ENCODE measurements at places on chromosomes 2 and 18.

DNA sequence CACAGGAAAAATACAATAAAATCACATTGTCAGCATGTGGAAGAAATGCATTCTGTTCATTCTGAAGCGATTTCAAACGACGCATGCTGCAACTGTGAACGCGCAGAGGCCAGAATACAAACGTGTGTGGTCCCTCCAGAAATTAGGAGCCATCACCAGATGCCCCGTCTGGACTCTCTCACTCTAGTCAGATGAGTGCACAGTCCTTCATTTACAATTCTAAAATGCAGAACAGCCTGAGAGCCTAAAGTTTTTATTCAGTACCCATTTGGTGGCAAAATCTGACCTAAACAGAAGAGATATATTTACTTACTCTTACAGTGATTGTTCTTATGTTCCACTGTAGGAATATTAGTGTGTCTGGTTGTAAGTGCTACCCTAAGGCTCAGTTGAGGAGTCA is 36.6 kb downstream of the FAM228A start:
- H3K36me3 ChIP-seq = peaks cover 16% of the 10 kb centered on the region
- H3K4me1 ChIP-seq = peaks cover 4% of the 10 kb centered on the region
- H3K27ac ChIP-seq = no peak overlapping the region

- H3K4me3 ChIP-seq = no peak overlapping the region
- no peak overlapping the region for H3K27ac ChIP-seq
- no peaks in the 10 kb centered on the region for H3K36me3 ChIP-seq
Measured at GRCh38 chr2:121904656-121905055, 149.2 kb downstream of the TSN start.

GRCh38 chr2:235091983-235092382 is 140.2 kb downstream of the SH3BP4 start:
- no peak for DNase-seq
- no peaks in the 10 kb centered on the region for H3K27me3 ChIP-seq
- H3K36me3 ChIP-seq = no peaks in the 10 kb centered on the region
- peaks cover 37% of the 10 kb centered on the region for H3K4me1 ChIP-seq
- H3K4me3 ChIP-seq = no peak overlapping the region

DNA sequence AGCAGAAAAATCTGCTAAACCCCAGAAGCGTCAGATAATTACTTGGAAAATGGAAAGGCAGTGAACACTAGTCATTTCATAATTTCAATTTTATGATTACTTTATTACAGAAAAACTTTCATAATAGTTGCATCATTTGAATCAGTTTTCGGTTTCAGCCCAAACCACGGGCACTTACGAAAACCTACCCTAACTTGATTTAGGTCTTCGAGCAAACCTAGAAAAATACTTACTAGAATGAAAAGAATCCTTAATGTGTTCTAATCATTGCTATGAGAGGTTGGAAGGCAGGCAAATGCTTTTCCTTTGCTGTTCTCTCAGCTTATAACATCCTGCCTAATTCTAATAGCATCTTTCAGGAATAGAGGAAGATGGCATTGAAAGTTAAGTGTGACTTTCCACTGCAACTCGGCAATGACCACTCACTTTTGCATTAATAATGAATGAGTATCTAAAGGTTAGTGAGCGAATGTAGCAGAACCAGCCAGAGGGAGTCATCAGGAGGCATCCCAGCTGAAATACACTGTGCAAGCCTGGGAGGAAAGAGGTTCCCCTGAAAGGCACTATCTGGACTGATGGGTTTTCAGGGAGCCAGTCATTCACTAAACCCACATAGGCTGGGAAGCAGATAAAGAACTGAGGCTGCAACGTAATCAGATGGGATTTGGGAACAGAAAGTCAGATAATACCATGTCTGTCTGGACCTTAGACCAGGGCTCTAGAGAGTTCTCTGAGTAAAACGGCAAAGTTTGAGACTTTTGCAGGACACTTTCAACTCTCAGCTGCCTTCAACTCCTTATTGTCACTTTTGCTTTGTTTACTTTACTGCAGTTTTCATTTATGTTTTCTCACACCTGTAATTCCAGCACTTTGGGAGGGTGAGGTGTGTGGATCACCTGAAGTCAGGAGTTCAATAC is 520.8 kb downstream of the RNF144A start:
- no peak for DNase-seq
- no peaks in the 10 kb centered on the region for H3K4me1 ChIP-seq
- no peak overlapping the region for H3K4me3 ChIP-seq
- H3K27ac ChIP-seq = no peak overlapping the region
- H3K36me3 ChIP-seq = no peaks in the 10 kb centered on the region
- H3K27me3 ChIP-seq = peaks cover 3% of the 10 kb centered on the region

DNA sequence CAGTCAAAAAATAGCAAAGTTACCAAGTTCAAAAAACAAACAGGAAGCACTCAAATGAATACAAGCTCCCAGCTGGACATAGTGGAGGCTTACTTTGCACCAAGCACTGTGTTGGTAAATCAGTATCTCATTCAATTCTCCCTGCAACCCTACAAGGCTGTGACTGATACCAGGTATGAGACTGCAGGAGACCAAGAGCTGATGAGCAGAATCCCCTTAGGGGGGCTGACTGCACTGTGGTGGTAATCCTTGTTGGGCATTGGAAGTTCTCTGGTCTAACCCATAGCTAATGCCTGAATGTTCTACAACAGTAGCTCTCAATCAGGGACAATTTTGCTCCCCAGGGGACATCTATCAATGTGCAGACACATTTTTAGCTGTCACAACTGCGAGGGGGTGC is 26.0 kb downstream of the CDH2 start:
- H3K27me3 ChIP-seq = no peaks in the 10 kb centered on the region
- H3K36me3 ChIP-seq = no peaks in the 10 kb centered on the region
- peaks cover 41% of the 10 kb centered on the region for H3K4me1 ChIP-seq
- DNase-seq = no peak
- no peak overlapping the region for H3K4me3 ChIP-seq

DNA sequence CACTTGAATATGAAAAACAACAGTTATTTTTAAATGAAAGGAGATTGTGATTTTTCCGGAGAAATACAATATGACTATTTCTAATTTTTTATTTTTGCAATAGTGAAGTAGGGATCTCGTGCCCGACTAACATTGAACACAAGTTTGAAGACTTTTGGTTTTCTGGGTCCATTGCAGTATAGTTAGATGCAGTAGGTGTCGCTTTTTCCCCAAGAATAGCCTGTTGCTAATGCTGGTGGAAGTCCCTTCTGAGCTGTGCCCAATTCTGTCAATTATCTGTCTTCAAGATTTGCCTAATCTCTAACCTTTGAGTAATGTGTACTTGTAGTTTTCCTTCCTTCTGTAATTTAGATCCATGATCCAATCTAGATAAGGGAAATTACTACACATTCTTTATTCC is 36.5 kb downstream of the SEMA4F start:
- no peak overlapping the region for H3K4me3 ChIP-seq
- H3K27me3 ChIP-seq = peaks cover 16% of the 10 kb centered on the region
- no peaks in the 10 kb centered on the region for H3K36me3 ChIP-seq
- no peaks in the 10 kb centered on the region for H3K4me1 ChIP-seq
- DNase-seq = no peak
- H3K27ac ChIP-seq = no peak overlapping the region

DNA sequence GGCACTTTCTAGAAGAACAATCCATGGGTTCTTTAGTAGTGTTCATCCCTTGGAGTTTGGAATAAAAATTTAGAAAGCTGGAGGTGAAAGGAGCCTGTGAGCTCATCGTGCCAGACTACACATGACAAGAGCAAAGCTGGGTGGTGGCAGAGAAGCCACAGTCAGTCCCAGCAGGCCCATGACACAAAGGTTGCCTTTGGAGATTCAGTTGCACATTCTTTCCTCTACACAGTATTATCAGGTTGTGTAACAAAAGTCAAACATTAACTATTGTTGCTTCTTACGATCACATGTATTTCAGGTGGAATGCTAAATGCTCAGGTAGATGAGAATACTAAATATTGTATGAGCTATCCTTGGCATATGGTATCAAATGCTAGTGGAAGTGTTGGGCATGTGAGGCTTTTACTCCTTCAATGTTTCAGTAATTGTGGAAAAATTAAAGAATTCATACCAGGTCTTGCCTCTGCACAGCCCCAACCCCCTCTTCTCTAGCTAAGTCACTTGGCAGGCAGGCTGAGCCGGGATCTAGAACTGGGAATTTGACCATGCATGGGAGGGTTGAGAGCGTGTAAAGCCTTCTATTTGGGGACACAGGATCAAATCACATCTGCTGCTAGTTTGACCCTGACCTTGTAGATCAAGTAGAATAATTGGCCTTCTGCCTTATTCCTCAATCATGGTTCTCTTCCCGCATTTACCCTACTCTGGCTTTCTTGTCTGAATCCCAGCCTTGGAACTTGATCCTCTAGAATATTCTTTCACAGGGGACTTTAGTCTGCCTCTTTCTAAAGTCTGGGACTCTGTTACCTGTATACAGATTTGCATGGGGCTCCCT is 230.9 kb downstream of the GCA start:
- H3K27me3 ChIP-seq = no peaks in the 10 kb centered on the region
- H3K4me1 ChIP-seq = peaks cover 15% of the 10 kb centered on the region
- H3K4me3 ChIP-seq = no peak overlapping the region
- H3K36me3 ChIP-seq = no peaks in the 10 kb centered on the region
- no peak overlapping the region for H3K27ac ChIP-seq
- DNase-seq = no peak

DNA sequence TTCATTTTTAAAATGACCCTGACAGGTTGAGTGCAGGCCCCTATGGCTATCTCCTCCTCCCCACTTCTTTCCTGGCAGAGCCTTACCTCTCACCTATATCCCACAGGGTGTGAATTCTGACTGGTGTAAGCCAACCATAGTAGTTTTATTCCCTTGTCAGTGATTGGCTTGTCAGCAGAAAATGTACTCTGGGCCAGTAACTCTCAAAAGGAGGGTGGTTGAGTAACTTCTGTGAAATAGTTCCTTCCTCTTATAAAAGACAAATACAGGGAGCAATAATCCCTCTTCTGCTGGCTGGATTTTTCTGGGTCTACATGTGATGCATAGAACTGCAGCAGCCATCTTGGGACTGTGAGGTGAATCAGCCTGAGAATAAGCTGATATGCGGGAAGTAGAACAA is 83.4 kb downstream of the RAPH1 start:
- H3K27me3 ChIP-seq = no peaks in the 10 kb centered on the region
- H3K4me1 ChIP-seq = peaks cover 12% of the 10 kb centered on the region
- no peak overlapping the region for H3K27ac ChIP-seq
- H3K36me3 ChIP-seq = peaks cover 7% of the 10 kb centered on the region
- DNase-seq = no peak

GRCh38 chr2:121771976-121772742 is 16.7 kb downstream of the TSN start:
- H3K27ac ChIP-seq = peak overlapping the region; percentile 9
- H3K4me3 ChIP-seq = peak overlapping the region; percentile 5
- DNase-seq = no peak
- H3K27me3 ChIP-seq = no peaks in the 10 kb centered on the region
- peaks cover 18% of the 10 kb centered on the region for H3K4me1 ChIP-seq
- H3K36me3 ChIP-seq = peaks cover 8% of the 10 kb centered on the region

GRCh38 chr2:196249860-196250259 is 78.5 kb upstream of the STK17B start:
- no peak for DNase-seq
- H3K27ac ChIP-seq = no peak overlapping the region
- H3K4me1 ChIP-seq = peaks cover 18% of the 10 kb centered on the region
- H3K4me3 ChIP-seq = no peak overlapping the region

GRCh38 chr18:31116853-31117595 is 14.8 kb upstream of the DSC2 start:
- H3K36me3 ChIP-seq = no peaks in the 10 kb centered on the region
- H3K4me1 ChIP-seq = no peaks in the 10 kb centered on the region
- no peak for DNase-seq

GRCh38 chr18:10860928-10861327 is 288.4 kb downstream of the PIEZO2 start:
- no peak overlapping the region for H3K27ac ChIP-seq
- no peak overlapping the region for H3K4me3 ChIP-seq
- H3K4me1 ChIP-seq = peaks cover 22% of the 10 kb centered on the region
- H3K36me3 ChIP-seq = peaks cover 5% of the 10 kb centered on the region
- no peaks in the 10 kb centered on the region for H3K27me3 ChIP-seq

- H3K4me1 ChIP-seq = peaks cover 35% of the 10 kb centered on the region
- peak overlapping the region; percentile 24 for H3K4me3 ChIP-seq
- peak overlapping the region; percentile 23 for H3K27ac ChIP-seq
- DNase-seq = no peak
Measured at GRCh38 chr2:45748239-45748638, 96.8 kb downstream of the PRKCE start.

GRCh38 chr18:46220116-46220515 is 115.9 kb downstream of the HAUS1 start:
- no peak for DNase-seq
- no peaks in the 10 kb centered on the region for H3K27me3 ChIP-seq
- peaks cover 19% of the 10 kb centered on the region for H3K36me3 ChIP-seq
- no peak overlapping the region for H3K27ac ChIP-seq
- H3K4me1 ChIP-seq = peaks cover 13% of the 10 kb centered on the region
- H3K4me3 ChIP-seq = no peak overlapping the region

DNA sequence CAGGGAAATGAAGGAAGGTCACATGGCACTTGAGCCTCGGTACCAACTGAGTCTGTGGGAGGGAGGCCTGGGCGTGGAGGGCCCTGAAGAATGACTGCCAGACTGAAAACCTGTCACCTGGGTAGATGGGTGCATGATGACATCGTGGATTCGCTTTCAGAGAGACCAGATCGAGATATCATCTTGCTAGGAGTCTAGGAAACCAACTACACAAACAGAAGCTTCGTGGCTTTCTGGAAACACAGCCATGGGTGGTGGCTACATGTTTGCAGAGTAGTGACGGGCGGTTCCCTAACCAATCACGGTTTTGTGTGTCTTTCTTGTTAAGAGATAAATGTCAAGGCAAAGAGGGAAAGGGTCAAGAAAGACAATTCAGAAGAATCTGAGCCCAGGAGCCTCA is 155.0 kb downstream of the EIPR1 start:
- H3K27ac ChIP-seq = no peak overlapping the region
- no peak for DNase-seq
- no peaks in the 10 kb centered on the region for H3K27me3 ChIP-seq
- peaks cover 12% of the 10 kb centered on the region for H3K36me3 ChIP-seq
- no peak overlapping the region for H3K4me3 ChIP-seq
- no peaks in the 10 kb centered on the region for H3K4me1 ChIP-seq

DNA sequence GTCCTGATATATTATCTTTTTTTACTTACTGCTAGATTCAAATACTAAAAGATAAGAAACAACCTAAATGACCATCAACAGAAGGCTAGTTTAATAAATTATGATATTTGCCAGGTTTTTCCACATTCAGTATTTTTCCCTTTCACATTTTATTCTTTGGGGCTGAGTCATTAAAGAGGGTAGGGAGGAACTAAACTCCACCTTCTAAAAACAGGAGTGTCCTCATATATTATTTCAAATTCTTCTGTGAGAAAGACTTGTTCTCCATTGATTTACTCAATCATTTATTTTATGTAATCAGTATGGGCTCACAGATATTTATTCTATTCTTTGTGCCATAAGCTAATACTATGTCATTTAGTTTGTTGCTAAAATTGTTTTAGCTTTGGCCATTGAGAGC is 9.0 kb downstream of the HDHD2 start:
- no peak for DNase-seq
- H3K27ac ChIP-seq = no peak overlapping the region
- H3K36me3 ChIP-seq = peaks cover 15% of the 10 kb centered on the region
